ENCODE measurements at places on chromosomes 7 and 10.
A peak's percentile ranks its signal among the peaks of the same experiment; 100 is the strongest.

- no peak for DNase-seq
These were observed 135.5 kb downstream of the DOCK1 start for GRCh38 chr10:127040756-127041155.

- no peak for DNase-seq
These were observed 38.5 kb downstream of the GHRHR start for GRCh38 chr7:31002256-31002655.

GRCh38 chr7:36044101-36044892 is 108.8 kb upstream of the EEPD1 start:
- no peak for DNase-seq

GRCh38 chr7:94332571-94332970 is 62.1 kb upstream of the COL1A2 start:
- DNase-seq: no peak

DNA sequence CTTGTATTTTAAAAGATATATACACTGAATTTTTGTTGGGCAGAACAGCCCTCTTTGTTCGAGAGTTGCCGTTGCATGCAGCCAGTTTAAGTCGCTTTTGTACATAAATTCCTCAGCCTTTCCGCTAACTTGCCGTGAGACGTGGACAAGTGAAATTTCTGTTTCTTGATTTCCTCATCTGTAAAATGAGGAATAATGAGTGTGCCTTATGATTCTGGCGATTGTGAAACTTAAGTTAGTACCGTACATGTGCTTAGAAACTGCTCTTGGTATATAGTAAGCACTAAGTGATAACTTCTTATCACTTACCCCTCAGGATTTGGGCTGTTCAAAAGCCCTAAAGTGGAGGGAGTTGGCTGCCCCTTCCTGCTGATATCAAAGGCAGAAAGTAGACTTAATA is 1.4 kb downstream of the CCNJ start:
- no peak for DNase-seq

GRCh38 chr10:98748298-98748697 is 301.6 kb upstream of the HPS1 start:
- peak; percentile 28 for DNase-seq

GRCh38 chr7:134056816-134057215 is 70.3 kb upstream of the LRGUK start:
- no peak for DNase-seq

GRCh38 chr7:38276096-38276877 is 2.9 kb upstream of the TARP start:
- DNase-seq: no peak

DNA sequence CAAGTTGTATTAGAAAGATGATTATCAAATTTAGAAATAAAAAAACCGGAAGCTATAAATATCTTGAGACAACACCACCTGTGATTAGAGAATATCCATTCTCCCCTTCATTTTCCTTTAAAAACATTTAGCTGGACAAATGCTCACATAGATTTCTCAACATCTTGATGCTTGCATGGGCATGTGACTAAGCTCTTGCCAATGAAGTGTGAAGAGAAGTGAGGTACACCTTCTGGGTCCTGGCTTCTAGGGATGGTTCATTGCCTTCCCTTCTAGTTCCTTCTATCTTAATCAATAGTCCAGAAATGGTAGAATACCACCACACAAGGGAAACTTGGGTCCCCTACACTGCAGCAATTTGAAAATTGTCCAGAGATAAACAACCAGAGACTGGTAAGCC is 41.0 kb downstream of the WAPL start:
- no peak for DNase-seq

DNA sequence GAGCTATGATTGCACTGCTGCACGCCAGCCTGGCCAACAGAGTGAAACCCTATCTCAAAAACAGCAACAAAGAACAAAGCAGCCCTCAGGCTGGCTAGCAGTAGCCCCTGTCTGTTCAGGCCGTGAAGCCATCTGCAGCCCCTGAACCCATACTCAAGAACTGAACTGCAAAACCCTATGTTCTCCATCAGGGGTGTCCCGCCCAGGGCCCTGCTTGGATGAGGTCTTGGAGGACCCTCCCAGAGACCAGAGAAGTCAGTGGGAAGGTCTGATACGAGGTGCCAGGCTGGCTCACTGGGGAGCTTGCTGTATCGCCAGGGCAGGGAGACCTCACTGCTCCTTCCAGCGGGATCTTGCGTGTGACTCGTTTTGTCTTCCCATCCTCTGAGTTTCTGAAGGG is 39.3 kb downstream of the RBM17 start:
- no peak for DNase-seq

DNA sequence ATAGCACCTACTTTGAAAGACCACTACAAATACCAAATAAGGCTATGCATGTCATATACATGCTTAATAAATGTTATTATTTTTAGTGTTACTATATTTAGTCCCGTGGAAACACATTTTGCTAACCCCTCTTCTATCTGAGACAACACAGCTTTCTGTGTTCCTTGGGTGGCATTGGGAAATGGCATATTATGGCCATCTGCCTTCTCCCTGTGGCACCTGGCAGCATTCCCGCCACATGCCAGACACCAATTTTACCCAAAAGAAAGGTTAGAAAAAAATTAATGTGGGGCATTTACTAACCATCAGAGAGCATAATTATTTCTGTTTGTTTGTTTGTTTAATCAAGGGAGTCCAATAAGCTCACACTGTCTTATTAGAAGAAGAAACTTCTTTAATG is 168.6 kb upstream of the ETV1 start:
- no peak for DNase-seq

DNA sequence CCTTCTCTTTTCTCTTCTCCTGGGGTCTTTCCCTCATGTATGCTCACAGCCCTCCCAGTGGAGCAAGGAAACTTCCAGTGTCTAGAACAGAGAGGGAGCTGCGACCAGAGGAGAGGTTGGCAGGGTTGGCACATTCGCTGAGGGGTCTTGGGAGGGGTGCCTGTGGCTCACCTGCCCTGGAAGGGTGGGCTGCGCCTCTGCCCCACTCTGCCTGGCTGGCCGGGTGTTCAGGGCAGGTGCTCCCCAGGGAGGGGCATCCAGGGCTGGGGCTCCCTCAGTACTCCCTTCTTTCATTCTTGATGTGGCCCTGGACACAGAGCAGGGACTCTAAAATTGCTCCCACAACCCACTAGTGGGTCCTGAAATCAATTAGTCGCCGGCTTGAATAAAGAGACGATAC is 16.9 kb downstream of the SHH start:
- no peak for DNase-seq

DNA sequence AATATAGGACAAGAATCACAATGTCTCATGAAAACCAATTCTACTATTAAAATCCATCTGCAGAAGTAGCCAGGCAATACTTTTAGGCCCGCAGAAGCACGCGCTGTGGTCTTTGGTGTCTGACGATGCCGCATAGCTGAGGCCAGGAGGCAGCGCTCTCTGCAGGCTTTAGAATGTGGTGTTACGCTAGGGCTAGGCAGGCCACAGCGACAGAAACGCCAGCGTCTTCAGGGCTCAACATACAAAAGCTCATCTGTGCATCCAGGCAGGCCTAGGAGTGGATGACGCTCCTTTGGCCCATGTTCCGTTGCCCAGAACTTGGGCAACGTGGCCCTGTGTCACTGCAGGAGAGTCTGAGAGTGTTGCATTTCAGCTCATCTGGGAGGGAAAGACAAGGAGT is 601.1 kb upstream of the FOXK1 start:
- no peak for DNase-seq

DNA sequence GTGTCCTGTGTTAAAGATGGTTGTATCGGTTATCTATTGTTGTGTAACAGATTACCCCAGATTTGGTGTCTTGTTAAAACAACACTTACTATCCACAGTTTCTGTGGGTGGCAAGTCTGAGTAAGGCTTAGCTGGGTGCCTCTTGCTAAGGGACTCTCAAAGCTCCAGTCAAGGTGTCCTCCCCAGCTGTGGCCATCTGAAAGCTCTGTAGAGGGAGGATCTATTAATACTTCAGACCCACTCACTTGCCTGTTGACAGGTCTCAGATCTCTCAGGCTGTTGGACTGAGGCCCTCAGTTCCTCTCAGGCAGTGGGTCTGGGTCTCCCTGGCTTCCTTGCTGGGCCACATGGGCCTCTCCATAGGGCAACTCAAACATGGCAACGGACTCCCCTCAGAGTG is 19.6 kb downstream of the ARID5B start:
- DNase-seq: no peak

DNA sequence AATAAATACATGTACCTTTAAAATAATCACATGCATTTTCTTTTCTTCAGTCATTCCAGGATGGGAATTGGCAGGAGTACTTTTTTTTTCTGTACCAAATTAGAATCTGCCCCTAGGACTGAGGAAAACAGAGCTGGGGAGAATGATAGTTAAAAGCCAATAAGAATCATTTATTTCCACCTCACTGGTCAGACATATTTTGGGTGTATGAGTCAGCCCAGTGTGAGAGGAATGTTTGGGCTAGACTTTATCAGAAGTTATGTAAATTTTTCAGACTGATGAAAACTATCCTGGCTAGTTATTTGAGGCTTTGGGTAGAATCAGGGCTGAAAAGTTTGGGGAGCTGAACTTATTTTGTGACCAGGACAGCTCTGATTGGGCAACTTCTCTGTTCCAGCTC is 303.1 kb upstream of the NPSR1 start:
- DNase-seq: no peak

DNA sequence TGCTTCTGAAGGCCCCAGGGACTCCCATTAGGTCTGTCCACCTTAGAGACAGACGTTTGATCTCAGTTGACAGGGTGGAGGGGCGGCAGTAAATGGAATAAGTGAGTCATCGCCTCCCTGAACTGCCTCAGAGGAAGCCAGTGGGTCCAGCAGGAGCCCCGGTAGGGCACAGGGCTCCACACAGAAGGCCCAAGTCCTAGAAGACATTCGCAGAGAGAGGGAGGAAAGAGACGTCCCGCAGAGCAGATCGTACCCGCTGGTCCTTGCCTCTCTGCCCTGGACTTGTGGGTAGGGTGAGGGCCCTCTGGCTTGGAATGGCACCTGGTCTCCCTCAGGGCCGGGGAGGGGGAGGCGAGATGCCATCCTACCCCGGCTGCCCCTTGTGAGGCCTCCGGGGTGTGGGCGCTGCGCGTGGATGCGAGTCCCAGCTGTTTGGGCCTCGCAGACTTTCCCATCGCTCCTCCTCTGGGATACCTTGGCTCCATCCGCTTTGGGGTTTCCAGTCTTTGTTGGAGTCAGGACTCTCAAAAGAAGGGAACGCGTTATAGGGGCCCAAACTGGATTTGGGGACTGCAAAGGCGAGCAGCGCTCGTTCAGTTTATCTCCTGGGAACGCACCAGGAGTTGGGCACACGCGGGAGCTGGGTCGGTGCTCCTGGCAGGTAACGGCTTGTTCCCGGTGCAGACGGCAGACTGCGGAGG is 5.1 kb downstream of the TLX1 start:
- DNase-seq: peak; percentile 64

GRCh38 chr7:29797112-29797944 is 9.0 kb upstream of the WIPF3 start:
- no peak for DNase-seq

GRCh38 chr7:100065452-100066186 is 15.9 kb downstream of the ZNF3 start:
- DNase-seq: no peak

DNA sequence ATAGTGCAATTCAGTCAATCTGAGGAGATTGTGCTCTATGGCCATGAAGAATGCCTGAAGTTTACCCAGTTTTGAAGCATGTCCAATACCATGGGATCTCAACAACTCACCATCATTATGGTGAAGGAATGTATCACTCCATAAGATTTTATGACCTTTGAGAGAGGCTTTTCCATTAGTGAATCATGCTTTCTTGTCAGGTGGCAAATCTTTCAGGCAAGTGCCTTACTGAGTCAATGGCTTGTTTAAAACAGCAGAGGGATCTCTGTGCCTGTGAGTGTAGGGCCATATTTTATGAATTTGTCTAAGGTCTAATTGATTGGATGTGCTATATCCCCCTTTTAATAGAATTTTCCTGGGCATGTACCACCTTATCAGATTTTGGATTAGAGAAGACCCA is 131.5 kb downstream of the CCDC7 start:
- DNase-seq: no peak

- no peak for DNase-seq
These were observed 73.3 kb upstream of the CACNB2 start for GRCh38 chr10:18066947-18067346.

- DNase-seq: no peak
These were observed 130.1 kb downstream of the NEBL start for GRCh38 chr10:20767028-20767427.

GRCh38 chr10:42938351-42938750 is 138.5 kb upstream of the RET start:
- DNase-seq: no peak

GRCh38 chr7:45224832-45225231 is 67.2 kb downstream of the RAMP3 start:
- no peak for DNase-seq

DNA sequence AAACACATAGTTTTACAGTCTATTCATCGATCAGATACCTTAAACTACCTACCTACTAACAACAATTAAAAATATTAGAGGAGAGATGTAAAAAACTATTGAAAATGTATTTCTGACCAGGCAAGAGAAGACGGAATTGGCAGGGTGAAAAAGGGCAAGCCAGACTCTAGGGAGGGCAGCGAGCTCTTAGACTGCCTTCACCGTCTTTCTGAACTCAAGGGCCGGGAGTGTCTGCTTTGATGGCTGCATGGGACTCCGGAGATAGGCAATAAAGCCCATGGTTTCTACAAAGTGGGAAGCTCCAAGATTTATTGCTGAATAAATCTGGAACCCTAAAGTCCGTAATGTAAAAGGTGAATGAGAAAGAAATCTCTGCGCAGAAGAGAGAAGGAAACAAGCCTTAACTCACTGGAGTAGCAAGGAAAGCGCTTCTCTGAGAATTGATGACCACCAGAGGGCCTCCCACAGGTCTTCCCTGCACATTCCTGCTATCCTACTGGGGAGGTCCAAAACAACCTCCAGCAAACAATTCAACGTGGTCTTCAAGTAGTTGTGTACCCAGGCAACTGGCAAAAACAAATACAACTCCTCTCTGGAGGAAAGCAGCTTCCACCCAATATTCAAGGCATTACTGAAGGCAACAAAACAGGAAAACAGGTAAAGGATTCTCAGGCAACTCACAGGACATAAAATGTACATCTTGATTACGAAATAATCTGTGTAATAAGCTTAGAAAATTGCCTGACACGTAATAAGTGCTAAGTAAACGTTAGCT is 181.3 kb downstream of the SDK1 start:
- peak; percentile 80 for DNase-seq

DNA sequence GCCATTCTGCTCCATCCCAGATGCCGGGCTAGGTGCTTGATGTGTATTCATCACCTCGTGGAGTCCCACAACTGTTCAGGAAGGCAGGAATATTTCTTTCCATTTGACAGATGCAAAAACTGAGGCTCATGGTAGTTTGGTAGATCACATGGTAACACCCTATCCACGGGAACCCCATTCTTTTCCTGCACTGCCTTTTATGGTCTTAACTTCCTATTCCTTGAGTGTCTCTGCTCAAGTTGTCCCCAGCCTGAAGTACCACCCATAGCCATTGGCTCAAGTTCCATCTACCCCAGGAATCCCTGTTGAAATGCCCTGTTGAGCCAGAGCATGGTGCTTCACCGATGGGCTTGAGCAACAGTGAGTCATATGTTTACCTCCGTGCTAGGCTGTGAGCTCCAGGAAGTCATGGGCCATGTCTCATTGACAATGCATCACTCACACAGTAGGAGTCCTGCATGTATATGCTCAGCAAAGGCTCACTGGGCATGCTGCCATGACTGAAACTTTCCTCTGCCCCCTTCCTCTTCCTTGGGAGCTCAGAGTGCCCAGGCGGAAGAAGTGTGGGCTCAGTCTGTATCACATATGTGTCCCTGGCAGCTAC is 71.7 kb upstream of the ADAM12 start:
- DNase-seq: no peak

GRCh38 chr10:106825576-106826364 is 338.7 kb downstream of the SORCS1 start:
- DNase-seq: no peak

- no peak for DNase-seq
These were observed 14.1 kb upstream of the DLD start for GRCh38 chr7:107876916-107877315.

All from H9 (cell line).